ENCODE measurements at places on chromosomes 6 and 20.

- no peak for DNase-seq
Observed at GRCh38 chr6:76792394-76792793, 670.9 kb downstream of the HTR1B start.

GRCh38 chr6:140160909-140161308, 786.5 kb upstream of the CITED2 start:
- DNase-seq = no peak

GRCh38 chr6:52164319-52165094, 21.7 kb upstream of the IL17A start:
- no peak for DNase-seq

- no peak for DNase-seq
Observed at GRCh38 chr6:133241901-133242636, 912 bp downstream of the EYA4 start.

DNA sequence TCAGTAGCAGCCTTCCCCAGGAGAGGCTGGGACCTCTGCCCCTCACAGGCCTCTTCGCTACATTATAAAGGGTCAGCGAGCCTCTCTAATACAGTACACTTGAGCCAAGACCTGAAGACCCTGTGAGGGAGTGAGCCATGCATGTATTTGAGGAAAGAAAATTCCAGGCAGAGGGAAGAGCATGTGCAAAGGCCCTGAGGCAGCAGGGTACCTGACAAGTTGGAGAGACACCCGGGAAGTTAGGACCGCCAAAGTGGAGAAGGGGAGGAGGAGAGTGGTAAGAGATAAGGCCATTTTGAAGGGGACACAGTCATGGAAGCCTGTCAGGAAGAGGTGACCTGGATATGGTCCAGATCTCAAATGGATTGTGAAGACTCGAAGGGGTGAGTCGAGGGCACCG, 219.3 kb upstream of the RNF24 start:
- no peak for DNase-seq

DNA sequence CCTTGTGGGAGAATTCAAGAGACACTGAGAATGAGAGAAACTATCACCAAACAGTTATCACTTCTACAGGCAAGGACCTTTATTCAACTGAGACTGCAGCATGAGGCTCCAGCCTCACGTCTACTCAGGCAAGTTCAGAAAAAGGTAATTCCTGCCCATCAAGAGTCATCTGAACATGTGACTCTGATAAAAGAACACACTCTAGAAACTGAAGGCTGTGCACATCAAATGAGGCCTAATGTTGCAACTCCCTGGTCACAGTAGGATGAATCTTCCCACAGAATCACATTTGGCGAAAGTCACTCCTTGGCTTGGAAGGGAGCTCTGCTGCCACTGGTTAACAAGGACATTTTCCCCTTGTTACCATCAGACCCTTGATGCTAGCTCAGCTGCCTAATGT, 71.2 kb upstream of the EMILIN3 start:
- no peak for DNase-seq

- no peak for DNase-seq
Observed at GRCh38 chr6:15355683-15356099, 109.8 kb downstream of the JARID2 start.

GRCh38 chr6:16927205-16927604, 165.9 kb upstream of the ATXN1 start:
- DNase-seq = no peak

GRCh38 chr6:81075974-81076373, 676.5 kb downstream of the TENT5A start:
- DNase-seq = no peak

DNA sequence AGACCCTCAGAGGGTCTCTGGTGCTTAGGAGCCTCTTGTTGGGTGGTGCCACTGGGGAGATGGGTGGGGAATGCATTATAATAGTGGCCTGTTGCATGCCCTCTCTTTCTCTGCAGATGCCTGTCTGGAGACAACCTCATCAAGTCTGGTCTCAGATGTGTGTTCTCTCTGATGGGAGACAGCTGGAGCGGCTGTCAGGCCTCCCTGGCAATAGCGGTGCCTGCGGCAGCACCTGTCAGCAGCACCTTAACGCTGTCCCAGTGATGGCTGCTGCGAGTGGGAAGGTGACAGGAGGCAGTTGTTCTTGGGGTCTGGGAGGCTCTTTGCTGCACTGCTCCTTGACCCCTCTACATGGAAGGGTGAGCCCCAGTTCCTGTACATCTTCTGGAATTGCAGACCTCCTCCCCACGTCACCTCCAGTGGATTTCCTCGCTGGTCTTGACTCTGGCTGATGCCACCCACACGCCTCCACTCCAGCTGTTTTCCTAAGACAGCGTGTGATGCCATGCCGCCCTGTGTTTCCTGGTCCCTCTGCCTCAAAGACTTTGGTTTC, 63.3 kb upstream of the BLCAP start:
- DNase-seq = no peak

GRCh38 chr6:106411643-106412200, 51.2 kb downstream of the CRYBG1 start:
- no peak for DNase-seq

- DNase-seq = no peak
Observed at GRCh38 chr6:144690133-144690532, 405.0 kb downstream of the UTRN start.

DNA sequence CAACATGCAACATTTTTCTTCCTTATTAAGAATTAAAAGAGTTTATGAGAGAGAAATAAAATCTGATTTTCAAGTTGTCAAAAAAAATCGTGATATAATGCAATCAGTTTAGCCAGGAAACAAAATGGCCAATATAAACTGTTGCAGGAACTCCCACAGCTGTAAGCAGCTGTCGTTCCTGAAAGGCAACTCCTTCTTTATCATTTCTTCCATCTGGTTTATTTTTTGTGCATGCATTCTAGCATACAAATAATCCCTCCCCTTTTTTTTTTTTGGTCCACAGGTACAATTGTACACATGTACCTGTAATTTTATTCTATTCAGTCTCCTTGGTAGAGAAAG, 19.7 kb downstream of the TRAF3IP2 start:
- DNase-seq = no peak

DNA sequence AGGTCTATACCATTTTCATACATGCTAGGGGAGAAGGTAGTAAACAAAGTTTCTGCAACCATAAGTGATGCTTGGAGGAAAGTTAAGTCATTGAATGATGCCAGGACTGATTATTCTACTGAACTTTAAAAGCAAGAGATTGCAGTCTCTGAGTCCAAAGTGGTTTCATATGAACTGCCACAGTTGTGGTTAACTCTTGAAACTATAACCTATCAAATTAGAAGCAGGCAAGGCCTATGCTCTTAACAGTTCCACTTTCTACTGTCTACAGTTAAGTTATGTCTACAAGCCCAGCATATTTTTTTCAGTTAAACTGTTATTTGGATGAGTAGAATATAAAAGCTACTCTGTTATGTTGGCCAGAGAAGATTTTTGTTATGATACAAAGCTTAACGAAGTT, 326.5 kb upstream of the RUNX2 start:
- DNase-seq = no peak

DNA sequence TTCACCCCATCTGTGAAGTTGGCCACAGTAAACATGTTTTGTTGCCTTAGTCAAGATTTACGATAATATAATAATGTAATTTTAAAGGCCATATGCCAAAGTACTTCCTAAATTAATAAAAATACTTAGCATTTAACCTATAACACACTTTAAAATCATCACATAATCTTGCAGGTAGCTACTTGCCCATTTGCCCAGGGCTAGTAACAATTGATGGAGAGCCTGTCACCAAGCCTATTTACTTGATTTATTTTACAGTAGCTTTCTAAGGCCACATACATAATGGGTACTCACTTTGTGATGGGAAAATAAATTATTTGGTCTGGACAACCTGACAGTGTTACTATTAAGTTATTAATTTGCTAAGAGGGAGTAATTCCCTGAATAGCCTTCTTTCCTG, 14.5 kb downstream of the BTBD9 start:
- no peak for DNase-seq

DNA sequence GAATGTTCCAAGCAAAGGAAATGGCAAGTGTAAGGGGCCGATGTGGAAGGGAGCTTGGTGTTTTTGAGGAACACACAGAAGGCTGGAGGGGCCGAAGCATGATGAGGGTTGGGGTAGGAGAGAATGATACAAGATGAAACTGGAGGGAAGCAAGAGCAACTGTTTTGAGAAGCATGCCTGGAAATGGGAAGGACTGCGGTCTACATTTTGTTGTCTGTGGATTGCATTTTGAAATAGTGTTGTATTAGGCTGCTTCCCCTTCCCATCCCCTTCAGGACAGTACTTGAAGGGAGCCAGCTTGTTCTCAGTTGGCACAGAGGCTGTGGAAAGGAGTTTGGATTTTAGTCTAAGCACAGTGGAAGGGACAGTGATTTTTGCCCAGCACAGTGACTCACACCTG, 2.2 kb downstream of the TM9SF4 start:
- DNase-seq = no peak

DNA sequence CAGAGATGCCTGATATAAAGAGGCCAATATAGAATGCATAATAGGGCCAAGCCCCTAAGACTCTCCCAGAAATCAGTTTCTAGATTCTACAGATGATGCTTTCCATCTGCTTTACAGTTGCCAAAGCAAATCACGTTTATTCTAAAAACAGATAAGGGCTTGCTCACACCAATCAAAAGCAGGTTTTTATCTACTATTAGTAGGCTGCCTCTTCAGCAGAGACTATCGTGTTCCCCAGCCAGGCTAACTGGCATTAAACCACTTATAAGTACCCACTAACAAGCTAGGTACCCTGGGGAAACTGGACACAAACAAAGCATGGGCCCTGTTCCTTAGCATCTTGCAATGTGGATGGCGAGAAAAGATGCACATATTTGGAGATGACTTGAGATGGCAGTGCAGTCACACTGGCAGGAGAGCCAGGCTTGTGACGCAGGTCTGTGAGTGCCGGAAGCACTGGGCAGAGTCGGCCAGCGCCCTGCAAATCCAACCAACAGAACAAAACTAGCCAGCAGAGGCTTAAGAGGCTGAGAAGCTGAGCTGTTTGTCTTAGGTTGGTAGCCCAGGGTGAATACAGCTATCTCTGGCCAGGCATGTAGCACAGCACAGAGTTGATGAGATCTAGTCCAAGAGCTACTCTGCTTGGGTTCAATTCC, 73.4 kb downstream of the GFOD1 start:
- DNase-seq = no peak

DNA sequence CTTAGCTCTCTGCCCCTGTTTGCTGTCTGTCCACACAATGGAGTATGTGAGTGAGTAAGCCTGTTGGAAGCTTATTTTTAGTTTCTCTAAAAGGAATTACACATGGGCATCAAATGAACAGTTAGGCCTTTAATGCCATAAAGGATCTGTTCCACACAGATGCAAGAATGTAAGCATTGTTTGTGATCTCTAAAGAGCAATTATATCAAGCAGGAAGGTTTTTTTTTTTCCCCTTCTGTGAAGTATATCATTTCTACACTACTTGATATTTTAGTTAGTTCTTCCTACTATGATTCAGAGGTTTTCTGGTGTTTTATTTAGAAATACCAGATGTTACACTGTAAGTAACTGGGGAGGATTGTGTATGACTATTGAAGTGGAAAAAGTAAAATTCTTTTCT, 627.5 kb downstream of the COL12A1 start:
- no peak for DNase-seq

- DNase-seq = no peak
Observed at GRCh38 chr6:161618831-161619454, 345.1 kb upstream of the AGPAT4 start.

GRCh38 chr6:18577491-18577890, 190.3 kb downstream of the RNF144B start:
- no peak for DNase-seq

DNA sequence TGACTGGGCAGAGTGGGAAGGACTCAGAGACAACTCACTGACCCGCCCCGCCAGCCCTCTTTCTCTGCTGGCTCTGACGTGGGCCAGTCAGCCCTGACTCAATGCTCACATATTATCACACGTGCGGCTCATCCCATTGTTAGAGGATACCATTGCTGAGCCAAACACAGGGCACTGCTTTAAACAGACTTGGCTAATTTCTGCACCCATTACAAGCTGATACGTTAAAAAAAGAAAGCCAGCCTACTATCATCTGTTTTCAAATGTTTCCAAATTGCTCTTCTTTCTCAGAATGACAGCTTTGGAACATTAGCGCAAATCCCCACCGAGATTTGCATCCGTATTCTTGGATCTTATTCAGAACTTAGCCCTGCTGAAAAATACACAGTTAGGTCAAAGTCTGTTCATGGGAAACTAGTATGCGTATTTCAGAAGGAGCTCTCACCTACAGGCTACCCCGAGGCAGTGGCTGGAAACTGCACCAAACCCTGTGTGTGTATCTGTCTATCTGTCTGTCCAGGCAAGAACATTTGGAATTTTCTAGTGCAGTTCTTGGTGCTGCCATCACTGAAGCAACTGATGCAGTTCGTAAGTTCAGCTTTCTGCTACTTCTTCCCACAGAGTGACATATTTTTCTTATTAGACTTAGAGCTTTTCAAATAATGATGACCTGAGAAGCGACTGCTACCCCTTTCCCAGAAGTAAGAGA, 32.8 kb downstream of the RAMACL start:
- no peak for DNase-seq

- DNase-seq = no peak
Observed at GRCh38 chr6:98695091-98695801, 139.1 kb upstream of the POU3F2 start.

DNA sequence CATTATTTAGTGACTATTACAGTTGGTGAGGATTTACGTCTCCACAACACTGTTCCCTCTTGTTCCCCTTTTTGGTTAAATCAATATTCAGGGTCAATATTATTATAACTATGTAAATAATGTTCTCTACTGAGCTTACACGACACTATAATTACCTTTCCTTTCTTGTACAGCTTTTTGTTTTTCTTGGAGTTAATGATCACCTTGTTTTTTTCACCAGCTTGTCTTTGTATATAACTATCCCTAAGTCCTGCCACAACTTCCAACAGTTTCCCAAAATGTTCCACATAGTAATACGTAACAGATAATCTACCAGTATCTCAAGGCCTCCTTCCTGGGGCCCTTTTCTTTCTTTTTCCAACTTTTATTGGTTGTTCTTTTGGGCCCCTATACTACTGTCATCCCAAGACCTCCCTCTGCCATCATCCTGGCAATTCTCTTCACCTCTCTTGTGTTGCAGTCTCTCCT, 142.0 kb upstream of the SOX4 start:
- DNase-seq = no peak

GRCh38 chr20:61185841-61186601, 66.0 kb upstream of the CDH4 start:
- DNase-seq = no peak
